ENCODE measurements at places on chromosomes 2 and 18.

DNA sequence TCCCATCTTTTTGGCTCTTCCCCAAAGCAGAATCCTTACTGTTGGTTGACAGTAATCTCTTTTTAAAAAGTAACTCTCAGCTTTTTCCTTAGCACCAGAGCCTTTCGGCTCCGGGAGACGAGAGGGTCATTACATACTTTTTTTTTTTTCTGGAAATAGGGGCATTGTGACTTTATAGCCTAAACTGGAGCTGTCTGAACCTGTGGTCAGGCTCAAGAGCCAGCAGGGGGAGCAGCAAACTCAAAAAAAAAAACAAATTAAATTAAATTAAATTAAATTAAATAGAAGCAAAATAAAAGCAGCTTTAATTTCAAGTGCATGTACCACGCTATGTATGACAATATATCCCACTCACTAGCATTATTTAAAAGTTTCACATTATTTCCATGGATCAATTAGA, 156.6 kb downstream of the DTNA start:
- DNase-seq, result no peak

DNA sequence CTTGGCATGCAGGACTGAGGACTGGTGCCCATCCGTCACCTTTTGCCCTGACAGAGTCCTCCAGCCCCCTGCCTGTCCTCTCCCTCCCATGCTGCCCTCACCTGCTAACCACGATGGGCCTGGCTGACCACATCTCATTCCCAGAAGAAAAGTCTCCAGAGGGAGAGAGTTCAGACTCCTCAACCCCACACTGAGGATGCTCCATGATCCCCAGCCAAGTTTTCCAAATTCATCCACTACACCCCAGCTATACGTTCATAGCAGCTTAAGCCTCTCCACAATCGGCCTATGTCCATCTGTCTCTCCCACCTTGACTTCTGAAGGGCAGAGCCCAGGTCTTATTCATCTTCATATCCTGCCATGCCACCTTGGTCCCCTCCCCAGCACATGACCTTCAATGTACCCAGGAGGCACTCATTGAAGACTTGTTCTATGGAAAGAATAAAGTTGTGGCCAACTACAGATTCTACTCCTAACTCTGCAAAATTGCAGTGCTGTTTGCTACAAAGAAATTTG, 115.6 kb upstream of the ID2 start:
- DNase-seq, result no peak

GRCh38 chr2:3277050-3277747, 100.4 kb downstream of the EIPR1 start:
- DNase-seq, result no peak

DNA sequence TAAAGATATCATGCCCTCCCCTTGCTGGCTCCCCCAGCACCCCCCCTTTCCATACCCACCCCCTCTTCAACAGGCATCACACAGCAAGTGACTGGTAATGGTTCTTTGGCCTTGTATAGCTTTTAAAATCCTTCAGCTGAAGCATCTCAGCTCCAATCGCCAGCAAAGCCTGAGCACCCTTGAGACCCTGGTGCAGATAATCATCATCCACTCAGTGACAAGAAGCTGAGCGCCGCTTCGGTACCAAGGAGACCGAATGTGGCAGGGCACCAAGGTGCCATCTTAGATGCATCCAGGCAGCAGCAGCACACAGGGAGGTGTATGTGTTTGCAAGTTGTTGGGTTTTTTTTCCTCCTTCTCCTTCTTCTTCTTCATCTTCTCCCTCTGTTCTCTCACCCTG, 232.7 kb downstream of the BCL11A start:
- DNase-seq, result no peak

DNA sequence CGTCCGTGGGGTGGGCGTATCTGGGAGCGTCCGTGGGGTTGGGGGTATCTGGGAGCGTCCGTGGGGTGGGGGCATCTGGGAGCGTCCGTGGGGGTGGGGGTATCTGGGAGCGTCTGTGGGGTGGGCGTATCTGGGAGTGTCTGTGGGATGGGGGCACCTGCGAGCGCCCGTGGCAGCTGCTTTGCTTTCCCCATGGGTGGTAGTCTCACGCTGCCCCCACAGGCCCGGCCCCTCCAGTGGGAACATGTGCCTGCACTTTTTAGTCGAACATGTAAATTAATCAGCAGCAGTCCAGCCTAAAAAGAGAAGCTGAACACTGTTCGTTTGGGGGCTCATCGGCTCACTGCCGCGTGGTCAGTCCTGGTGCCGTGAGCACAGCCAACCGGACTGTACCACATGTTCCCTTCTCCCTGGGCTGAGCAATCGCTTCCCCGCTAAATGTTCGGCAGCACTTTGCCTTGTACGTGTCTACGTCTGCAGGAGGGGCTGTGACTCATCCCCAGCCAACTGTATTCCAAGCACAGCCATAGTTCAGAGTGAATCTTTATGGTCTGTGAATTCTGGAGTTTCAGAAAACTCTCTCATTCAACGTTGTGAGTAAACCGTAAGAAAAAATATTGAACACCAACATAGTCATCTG, 271.5 kb downstream of the AGAP1 start:
- DNase-seq, result no peak

- no peak for DNase-seq
These were observed 48.9 kb downstream of the EFR3B start for GRCh38 chr2:25090801-25091200.

DNA sequence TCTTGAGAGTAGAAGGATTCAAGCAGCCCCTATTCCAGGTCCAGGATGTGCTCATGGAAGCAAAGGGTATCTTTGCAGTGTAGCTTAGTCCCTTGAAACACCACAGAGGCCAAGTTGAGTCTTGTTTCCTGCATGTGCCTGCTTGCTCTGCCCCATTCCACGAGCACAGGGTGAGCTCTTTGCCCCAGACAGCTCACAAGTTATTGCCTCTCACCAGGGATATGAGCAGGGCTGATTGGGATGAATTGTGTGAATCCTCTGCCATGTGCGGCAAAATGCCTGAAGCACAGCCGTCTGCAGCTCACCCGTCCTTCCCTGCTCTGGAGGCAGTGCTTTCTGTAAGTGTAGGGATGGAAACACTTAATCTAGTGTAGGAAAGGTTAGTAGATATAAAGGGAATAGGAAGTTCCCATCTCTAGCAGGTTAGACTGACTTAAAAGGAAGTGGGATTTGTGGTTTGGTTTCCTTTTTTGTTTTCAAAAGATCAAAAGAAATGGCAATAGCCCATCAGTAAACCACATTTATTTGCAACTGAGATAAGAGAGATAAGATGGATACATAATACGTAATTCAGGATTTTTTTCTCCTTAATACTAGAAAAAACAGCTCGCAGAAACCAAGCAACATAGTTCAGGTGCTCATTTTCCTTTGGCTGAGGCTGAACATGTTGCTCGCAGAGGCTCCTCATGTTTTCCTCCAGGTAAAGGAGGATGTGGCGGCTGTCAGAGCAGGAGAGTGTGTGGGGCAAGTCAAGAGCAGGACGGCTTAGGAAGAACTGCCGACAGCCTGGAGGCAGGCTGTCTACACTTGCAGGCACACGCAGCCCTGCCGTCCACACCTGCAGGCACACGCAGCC, 41.4 kb downstream of the TMEM182 start:
- no peak for DNase-seq

All from stimulated activated CD8-positive, alpha-beta memory T cell treated with anti-CD3 and anti-CD28 coated beads, Interleukin-7, amount 100 ng/mL, for 4 hours (primary cell).